ENCODE measurements at places on chromosomes 13 and 19.

GRCh38 chr13:59178344-59178743, 985.4 kb downstream of the DIAPH3 start:
- DNase-seq = no peak

DNA sequence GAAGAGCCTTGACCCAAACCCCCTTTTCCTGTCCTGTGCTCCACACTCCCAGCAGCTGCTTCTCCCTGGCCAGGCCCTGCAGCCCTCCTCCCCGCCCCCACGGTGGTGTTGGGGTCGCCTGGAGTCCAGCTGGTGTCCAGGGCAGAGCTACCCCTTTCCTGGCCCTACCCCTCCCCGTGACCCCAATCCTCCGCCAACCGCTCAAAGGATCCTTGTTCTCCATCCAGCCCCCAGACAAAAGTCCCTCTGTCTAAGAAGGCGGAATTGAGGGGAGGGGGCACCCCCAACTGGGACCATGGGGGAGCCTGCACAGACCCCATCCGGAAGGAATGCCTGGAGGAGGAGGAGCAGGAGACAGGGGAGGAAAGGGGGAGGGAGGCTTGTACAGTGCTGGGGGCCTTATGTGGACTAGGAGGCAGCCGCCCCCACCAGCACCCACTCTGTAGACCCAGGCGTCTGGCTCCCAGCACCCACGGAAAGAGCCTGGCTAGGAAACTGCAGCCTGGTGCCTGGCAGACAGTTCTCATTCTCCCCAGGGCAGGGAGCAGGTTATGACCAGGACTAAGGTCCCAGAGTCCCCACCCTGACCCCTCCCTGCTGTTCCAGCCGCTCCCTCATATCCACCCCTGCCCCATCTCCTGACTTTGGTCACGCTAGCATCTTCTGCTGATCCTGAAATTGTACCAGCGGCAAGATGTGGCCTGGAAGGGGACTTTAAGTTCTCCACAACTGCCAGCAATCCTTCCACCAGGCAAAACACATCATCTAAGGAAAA, at the start of gene FXYD3:
Gene FXYD3, plus strand, starts transcription at position 647 of the 775 bp plus-strand sequence. CDS start 3,554 bp downstream, outside the sequence.
- DNase-seq = no peak

- no peak for DNase-seq
These were observed 25.1 kb downstream of the C19orf47 start for GRCh38 chr19:40322951-40323615.

- DNase-seq = no peak
These were observed 955.9 kb downstream of the SLITRK5 start for GRCh38 chr13:88627071-88627470.

All from stimulated activated CD8-positive, alpha-beta memory T cell treated with anti-CD3 and anti-CD28 coated beads, Interleukin-15, amount 100 ng/mL, for 24 hours (primary cell).